ENCODE measurements at places on chromosomes 13 and 19.
A peak's percentile ranks its signal among the peaks of the same experiment; 100 is the strongest.

GRCh38 chr13:41938918-41939317, 22.0 kb downstream of the VWA8 start:
- no peak for DNase-seq

- DNase-seq = no peak
Observed at GRCh38 chr19:11224429-11224828, 15.0 kb upstream of the ANGPTL8 start.

DNA sequence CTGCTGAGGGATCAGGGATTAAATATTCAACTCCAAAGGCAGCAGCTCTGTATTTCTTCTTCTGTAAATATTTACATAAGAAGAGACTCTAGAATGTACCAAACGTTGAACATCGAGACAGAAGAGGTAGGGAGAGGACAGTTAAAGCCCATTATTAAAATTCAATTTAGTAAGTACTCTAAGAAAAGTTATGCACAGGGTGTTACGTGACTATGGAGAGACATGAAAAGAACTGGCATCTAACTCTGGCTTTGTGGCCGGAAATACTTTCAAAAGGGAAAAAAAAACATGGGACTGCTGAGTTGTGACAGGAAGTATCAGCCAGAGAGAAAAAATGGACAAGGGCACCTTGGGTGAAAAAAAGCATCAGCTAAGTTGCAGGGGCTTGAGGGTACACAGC, 36.7 kb downstream of the LNX2 start:
- DNase-seq = no peak

DNA sequence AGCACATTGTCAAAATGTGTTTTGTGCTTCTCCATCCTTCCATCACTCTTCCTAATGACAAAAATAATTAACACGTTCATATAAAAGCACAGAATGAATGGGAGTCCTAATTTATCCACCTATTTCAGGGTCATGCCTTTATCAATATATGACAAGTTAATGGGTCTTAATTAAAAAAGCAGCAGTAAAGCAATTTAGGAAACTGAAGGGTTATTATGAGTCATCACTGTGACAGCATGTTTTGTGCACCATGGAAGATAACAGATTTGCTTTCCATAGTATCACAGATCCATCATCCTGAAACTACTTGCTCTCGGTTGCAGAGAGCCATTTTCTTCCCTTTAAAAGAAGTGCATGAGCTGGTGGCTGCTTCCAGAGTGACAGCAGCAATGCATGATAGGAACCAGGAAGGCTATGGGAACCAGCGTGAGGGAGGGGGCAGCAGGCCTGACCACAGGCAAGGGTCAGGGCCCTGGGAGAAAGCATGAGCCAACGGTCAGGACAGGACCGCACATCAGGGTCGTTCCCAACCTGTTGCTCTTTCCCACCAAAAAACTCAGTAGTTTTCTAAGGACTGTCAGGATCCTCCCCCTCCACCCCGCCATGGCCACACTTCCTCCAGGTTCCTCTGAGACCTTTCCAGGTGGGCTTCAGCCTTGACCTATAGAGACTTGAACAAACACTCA, 784.1 kb downstream of the UQCRFS1 start:
- no peak for DNase-seq

- peak; percentile 96 for DNase-seq
Observed at GRCh38 chr19:12139885-12140544, at the start of gene ZNF20. ZNF20 (minus strand) TSS chr19:12140350; CDS start chr19:12140182, 168 bp downstream.

GRCh38 chr13:82850644-82851043, 1031.6 kb downstream of the SLITRK1 start:
- DNase-seq = no peak

DNA sequence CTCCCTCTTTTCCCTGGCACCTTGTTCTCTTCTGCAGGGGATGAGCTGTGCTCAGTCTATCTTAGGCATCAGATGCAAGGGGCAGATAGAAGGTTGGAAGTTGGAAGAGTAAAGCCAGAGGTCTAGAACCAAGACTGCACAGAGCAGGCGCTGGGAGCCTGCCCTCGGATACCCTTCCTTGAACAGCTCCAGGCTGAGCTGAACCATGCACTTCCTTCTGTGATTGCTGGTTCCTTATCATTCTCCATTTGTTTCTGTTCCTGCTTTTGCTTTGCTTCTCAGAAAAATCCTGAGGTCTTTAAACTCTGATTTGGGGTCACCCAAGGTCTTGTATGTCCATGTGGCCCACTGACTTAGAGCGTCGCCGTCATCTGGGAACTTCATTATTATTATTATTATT, 36.3 kb downstream of the ARHGEF18 start:
- no peak for DNase-seq

GRCh38 chr19:41430922-41431321, 3.7 kb upstream of the B3GNT8 start:
- no peak for DNase-seq

DNA sequence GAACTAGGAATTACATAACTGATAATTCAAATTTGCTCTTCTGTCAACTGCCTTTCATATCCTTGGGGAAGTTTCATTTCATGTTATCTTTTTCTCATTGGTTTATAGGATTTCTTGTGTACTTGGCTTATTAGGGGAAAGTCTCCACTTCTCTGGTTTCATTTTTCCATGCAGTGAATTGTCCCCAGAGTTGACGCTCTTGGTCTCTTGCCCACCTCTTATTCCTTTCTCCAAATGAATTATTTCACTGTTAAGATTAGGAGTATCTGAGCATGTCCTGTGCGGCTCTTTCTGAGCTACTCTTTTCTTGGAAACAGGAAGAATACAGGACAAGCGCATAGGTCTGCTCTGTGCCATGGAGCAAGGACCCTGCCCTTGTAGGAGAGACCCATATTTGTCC, 104.8 kb downstream of the POSTN start:
- no peak for DNase-seq

GRCh38 chr13:20303636-20304035, 71.5 kb upstream of the GJB6 start:
- DNase-seq = no peak

- no peak for DNase-seq
Observed at GRCh38 chr19:6103894-6104293, 6.4 kb downstream of the RFX2 start.

GRCh38 chr19:13163609-13164342, 13.6 kb downstream of the IER2 start:
- DNase-seq = peak; percentile 82

- no peak for DNase-seq
Observed at GRCh38 chr19:44909775-44910174, 4.2 kb downstream of the APOE start.

- no peak for DNase-seq
Observed at GRCh38 chr13:113589251-113589960, 4.9 kb downstream of the TFDP1 start.

DNA sequence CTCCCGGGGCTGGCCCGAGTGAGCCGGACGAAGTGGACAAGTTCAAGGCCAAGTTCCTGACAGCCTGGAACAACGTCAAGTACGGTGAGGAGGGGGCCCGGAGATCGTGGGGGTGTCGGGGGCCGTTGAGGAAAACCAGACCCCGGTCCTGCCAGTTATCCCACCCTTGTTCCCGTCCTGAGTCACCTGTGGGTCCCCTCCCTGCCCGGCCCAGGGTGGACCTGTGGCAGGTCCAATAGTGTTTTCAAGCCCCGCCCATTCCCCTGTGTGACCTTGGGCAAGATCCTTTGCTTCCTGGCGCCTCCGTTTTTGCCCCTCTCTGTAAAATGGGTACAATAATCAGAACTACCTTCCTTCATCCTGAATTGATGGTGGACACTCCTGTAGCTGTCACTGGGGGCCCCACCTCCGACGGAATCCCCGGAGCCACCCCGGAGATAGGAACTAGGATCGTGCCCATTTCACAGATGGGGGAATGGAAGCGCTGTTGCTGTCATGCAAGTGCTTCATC, 593 bp downstream of the ATG4D start:
- DNase-seq = no peak

GRCh38 chr13:30340331-30341250, 33.2 kb upstream of the KATNAL1 start:
- DNase-seq = no peak

DNA sequence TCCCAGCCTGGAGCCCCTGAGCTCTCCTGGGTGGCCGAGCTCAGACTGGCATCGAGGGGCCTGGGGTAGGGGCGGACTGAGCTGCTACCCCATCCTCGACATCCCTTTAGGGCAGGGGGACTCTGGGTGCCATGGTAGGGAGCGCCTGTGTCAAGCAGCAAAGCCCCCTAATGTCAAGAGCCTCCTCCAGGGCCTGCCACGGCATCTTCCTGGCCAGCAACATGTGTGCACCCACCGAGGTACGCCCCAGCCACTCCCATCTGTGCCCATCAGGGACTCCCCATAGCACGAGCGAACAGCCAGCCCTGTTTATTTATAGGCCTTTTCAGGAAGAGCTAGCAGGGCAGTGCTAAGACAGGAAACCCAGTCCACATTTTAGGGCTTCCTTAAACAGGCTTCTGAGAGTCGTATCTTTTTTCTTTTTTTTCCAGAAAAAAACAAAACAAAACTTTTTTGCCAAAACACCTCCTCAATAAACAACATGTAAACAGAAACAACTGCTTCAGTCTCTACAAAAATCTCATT, 14.3 kb downstream of the LRP3 start:
- no peak for DNase-seq

DNA sequence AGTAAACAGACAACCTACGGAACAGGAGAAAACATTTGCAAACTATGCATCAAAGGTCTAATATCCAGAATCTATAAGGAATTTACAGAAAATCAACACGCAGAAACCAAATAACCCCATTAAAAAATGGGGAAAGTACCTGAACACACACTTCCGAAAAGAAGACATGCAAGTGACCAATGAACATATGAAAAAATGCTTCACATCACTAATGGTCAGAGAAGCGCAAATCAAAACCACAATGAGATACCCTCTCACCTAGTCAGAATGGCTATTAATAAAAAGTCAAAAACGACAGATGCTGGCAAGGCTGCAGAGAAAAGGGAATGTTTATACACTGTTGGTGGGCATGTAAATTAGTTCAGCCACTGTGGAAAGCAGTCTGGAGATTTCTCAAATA, 29.5 kb downstream of the SLC25A15 start:
- no peak for DNase-seq

- DNase-seq = no peak
Observed at GRCh38 chr19:48887861-48888612, 10.5 kb downstream of the TULP2 start.

DNA sequence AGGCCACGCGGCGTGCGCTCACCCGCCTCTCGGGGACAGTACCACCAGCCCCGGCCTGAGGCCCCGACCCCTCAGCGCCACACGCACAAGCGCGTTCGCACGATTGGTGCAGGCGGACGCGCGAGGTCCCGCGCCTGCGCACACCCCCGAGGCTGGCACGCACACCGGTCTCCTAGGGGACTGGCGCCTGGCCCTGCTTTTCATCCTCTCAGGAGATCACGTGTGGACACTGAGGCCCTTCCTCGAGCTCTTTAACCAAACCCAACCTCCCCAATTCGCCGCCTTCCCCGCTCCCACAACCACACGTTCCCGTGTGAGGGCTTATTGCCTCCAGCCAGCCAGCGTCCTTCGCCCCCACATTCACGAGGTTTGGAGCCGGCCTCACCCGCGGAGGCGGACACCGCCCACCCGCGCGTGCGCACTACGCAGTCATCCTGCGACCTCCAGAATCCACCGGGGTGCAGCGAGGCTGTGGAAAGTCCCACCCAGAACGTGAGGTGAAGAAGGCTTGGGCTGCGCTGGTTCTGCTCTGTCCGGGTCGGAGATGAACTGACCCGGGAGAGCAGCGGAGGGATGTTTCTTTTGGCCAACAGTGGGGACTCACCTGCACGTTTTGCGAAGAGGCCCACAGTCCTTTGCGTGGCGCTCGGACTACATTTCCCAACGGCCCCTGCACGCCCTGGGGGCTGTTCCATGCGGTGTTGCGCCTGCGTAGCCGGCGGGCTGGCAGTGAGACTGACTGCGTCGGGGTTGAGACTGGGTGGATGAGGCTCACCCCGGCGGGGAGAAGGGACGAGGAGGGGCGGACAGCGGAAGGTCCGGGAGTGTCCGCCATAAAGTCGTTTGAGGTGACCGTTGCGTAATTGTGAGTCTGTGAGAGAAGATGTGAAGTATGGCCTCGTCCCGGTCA, 539 bp upstream of the ZNF667 start:
- no peak for DNase-seq

DNA sequence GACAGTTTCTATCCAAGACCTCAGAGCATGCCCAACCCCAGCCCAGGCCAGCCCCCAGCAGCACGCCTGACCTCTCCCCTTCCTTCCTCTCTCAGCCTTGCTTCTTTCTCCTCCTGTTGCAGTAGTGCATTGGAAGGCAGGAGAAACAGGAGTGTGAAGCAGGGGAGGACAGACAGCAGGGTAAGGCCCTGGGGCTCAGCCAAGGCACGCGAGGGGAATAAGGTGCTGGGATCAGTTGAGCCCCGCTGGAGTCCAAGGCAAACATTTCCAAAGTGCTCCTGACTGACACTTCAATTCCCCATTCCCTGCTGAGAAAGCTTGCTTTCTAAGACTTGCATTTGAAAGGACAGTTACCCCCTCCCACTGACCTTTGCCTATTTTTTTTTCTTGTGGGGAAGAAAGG, 73.1 kb upstream of the OLFM4 start:
- DNase-seq = no peak

DNA sequence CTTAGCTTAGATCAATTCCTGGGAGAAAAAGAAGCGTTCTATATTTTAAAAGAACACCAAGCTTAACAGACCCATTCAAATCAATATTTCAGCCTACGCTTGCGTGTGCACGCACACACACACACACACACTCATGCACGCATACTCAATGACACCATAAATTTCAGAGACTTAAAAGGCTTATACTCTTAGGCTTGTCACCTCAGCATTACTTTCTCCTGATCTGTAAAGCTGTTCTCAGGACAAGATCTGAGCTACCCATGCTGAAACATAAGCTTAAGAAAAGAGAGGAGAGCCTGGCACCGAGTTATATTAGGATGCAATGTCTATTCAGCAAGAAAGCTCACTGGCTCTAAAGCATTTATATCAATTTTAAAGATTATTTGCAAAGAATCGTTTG, 368.5 kb downstream of the FGF14 start:
- no peak for DNase-seq

- DNase-seq = no peak
Observed at GRCh38 chr13:26786651-26787295, 26.2 kb upstream of the GPR12 start.

- no peak for DNase-seq
Observed at GRCh38 chr13:40469581-40470310, 196.7 kb downstream of the FOXO1 start.

GRCh38 chr19:15220833-15221232, 11.4 kb downstream of the EPHX3 start:
- DNase-seq = no peak

- DNase-seq = no peak
Observed at GRCh38 chr13:109465148-109465547, 321.2 kb downstream of the IRS2 start.

DNA sequence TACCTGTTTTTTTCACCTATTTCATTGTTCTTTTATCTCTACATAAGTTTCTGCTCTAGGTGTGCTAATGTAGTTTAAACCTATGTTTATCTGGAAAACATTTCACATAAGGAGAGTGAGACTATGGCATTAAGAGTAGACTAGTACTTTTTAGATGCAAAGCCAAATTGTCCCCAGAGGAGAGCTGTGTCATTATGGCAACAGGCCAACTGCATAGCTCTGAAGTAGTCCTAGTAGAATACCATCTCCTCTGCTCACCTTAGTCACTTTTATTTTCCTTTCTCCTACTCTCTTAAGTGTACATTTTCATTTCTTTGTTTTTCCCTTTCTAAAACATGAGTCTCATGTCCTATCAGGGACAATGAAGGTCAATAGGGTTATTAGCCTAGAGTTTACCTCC, 123.1 kb downstream of the ITGBL1 start:
- DNase-seq = no peak

Measured in nephron progenitor cell (in vitro differentiated cells).